ENCODE measurements at places on chromosomes 7 and 10.

DNA sequence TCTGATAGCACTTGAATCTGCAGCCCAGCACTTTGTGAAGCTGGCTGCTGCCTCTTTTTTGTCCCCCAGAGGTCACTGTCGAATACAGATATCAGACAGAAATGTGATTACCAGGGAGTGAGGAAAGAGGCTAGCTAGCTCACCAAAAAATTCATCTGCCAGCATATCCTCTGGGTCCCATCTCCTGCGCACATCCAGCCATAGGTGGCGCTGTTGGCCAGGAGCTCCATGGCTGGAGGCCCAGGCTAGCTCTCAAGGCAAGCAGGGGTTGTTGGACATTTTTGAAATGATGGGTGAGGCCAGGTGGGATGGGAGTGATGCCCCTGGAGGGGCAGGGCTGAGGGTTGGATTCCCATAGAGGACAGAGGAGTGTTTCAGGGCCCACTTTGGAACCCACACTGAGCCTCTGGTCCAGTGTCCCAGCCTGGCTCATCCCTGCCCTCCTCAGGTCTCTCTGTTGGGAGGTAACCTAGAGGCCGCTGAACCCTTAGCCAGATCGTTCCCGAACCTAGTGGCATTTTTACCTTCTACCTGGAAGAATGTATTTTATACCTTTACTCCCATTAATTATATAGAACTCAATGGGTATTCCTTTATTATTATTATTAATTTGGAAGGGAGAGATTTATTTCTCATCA, 14.8 kb downstream of the DPCD start:
- DNase-seq, result peak; percentile 81

- DNase-seq, result no peak
Measured at GRCh38 chr10:106255111-106255678, 909.3 kb downstream of the SORCS1 start.

DNA sequence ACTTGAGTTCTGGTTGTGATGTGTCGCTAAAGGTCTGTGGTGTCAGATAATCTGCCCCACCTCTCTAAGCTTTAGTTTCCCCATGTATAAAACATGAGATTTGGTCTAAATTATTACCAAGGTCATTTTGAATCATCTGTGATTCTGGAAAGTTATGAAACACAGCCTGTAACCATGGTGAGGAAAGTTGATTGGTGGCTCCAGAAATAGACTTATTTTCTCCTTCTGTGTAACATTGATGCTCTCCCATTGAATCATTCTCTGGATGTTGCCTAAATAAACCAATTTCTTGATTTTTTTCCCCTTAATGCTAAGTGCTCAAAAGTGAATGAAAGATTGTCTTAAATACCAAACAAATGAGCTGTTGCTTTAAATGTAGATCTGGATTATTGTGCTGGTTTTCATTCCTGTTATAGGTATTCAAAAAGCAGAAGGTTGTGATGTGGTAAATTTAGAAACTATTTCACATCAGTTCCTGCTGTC, 30.0 kb upstream of the PCGF5 start:
- peak; percentile 12 for DNase-seq

DNA sequence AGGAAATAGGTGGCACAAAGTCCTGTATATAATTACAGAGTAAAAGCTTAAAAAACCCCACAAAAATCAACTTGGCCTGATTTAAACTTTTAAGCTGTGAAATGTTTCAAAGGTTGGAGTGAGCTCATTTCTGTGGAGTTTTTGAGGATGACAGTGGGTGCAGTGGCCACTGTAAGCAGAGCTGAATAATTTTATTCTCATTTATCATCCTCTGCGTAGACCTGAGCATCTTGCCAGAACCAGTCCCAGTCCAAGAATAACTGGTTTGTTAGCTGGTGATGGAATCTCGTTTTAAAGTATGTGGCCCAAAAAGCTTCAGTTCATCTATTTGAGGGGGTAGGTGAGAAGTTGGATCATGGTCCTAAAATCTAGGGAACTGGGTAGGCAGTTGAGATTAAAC, 4.4 kb downstream of the BMPER start:
- no peak for DNase-seq

DNA sequence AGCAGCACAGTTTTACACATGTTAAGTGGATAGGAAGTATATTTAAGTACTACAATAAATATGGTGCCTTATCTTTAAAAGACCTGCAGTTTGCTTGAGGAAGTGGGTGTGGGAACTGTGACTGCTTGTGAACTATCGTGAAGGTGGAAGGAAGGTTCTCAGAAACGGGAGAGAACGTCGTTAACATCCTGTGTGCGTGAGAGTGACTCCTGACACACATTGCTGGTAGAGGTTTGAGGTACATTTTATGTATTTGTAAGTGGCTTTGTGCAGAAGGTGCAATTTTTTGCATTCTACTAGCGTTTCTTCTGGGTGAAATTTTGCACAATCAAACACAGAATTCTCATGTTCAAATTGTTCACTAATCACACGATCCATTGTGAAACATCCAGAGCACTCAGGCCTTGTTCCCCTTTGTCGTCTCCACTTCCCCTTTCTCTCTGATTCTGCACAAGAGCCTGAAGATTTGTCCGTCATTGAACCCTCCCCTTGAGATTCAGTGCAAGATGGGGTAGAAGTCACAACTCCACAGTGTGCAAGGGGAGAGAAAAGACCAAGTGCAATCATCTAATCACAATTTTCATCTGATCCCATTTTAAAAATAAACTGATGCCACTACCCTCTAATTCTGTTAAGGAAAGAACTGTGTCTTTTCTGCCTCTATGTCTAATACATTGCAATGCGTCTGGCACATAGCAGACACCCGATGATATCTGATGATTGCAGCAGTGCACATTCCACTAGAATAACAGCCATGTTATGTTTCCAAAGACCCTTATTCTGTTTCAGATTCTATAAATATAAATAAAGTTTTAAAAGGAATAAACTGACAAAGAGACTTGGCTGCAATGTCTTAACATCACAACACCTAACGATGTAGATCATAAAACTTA, 279.9 kb downstream of the NEBL start:
- DNase-seq, result no peak

GRCh38 chr10:72218726-72219125, 2.6 kb upstream of the ASCC1 start:
- no peak for DNase-seq

GRCh38 chr7:101529560-101529959, 99.5 kb downstream of the MYL10 start:
- DNase-seq, result no peak

GRCh38 chr7:101733713-101734475, 83.5 kb upstream of the CUX1 start:
- DNase-seq, result peak; percentile 53

- DNase-seq, result no peak
Measured at GRCh38 chr10:47244560-47245500, 55.2 kb upstream of the GDF10 start.

DNA sequence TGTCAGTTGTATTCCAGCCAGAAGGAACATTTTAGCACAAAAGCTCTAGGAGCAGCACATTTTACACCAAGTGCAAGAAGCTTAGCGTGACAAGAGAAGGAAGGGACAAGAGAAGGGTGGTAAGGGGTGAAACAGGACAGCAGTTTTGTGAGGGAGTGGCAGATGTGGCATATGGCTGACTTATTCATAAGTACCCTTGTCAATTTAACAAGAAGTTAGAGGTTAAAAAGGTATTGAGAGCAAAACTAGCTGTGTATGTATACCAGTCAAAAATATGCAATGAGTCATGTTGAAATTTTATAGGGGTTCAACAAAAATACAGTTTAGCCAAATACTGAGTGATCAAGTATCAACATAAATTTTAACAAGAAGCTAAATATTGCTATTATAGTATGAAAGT, 561.5 kb upstream of the POT1 start:
- no peak for DNase-seq

DNA sequence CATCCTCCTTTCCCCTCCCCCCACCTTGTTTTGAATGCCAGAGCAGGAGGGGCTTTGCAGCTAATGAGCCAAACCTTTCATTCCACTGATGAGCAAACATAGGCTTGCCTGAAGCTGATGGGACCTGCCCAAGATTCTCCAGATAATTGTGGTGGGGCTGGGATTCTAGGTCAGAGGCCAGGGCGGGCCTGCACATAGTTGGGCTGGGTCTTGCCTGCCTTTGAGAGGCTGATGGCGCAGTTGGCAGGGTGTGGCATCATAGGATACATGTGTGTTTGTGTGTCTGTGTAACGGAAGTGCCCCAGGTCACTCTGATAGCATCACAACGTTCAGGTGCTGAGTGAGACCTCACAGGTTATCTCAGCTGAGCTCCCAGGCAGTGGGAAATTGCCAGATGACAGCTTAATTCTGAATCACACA, 22.9 kb downstream of the BTBD16 start:
- no peak for DNase-seq

DNA sequence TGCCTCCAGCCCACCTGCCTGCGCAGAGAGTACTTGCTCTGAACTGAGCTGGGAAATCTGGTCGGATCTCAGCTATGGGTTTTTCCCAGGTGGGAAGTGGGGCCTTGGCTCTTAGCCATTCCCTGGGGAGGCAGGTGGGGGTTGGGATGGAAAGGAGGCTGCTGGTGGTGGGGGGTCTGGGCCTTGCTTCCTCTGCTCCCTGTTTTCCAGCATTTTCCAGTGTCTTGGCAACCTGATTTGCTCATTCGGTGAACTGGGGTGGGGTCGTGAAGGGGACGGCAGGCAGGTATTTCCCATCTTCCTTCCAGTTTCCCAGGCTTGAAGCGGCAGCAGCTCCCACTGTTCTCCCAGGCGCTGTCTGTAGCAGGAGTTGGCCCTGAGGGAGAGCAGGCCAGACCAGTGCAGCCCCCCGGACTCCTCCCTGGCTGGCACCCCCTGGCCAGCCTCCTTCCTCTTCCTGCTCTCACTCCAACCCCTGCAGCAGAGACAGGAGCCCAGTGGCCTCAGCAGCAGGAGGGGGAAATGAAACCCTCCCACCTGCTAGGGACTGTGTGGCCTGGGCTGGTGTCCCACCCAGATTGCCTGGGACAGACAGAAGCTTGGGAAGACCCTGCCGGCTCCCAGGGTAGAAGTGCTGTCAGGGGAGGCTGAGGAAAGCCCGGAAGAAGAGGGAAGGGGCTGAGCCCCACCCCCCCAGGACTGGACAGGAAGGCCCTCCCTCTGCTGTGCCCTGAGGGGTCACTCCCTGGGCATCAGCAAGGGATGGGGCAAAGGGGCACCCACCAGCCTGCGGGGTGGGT, 6.6 kb downstream of the TRIM8 start:
- DNase-seq, result no peak

- DNase-seq, result no peak
Measured at GRCh38 chr10:76869931-76870330, 767.7 kb downstream of the KCNMA1 start.

- no peak for DNase-seq
Measured at GRCh38 chr10:119466655-119467054, 75.9 kb downstream of the RGS10 start.

DNA sequence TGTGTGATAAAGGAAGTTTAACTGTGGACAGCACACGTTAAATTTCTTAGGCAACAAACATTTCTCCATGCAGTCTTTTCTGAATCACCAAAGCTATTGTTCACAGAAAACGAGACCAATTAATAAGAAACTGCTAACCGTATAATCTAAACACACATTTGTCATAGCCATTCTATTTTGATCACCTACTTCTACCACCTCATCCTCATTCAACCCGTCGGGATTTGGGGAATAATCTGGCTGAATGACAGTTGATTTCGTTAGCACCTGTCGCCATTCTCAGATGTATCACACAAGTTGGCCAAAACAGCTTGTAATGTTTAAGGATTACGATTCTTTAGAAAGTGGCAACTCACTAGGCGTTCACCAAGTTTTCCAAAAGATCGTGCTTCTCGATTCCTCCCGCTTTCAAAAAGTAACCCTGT, 1.2 kb downstream of the EZH2 start:
- DNase-seq, result peak; percentile 12

- no peak for DNase-seq
Measured at GRCh38 chr10:106506526-106507283, 657.8 kb downstream of the SORCS1 start.

DNA sequence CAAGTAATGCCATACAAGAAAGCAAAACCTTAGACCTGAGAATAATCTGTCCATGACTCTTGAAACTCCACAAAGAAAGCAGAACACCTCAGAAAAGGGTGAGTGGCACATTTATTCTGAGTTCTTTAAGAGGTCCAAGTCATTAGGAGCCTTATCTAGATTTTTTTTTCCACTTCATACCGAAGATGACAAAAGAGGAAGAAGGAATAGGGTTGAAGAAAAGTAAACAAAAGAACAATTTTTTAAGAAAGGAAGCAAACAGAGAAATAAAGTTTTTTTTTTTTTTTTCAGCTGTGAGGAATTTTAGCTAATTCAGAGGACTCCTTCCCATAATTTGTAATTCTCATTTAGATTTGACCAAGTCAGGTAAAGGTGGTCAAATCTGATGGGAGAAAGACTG, 13.1 kb upstream of the MTPN start:
- DNase-seq, result no peak

DNA sequence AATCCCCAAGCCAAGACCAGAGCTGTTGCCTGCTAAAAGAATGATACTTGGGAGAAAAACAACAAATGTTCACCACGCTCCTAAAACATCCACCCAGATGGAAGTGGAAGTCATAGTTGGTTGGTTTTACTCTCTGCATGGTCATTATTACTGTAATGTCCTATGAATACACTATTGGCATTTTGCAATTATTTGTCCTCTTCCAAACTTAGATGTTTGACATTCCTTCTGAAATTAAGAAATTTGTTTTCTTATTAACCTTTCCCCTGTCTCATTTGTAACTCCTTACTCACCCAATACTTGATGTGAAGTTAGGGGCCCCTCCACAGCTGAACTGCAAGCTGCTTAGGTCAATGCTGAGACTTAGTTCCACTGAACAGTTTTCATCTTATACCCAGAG, 383.3 kb downstream of the INHBA start:
- DNase-seq, result no peak

- DNase-seq, result no peak
Measured at GRCh38 chr7:159105066-159105780, 39.4 kb downstream of the VIPR2 start.

DNA sequence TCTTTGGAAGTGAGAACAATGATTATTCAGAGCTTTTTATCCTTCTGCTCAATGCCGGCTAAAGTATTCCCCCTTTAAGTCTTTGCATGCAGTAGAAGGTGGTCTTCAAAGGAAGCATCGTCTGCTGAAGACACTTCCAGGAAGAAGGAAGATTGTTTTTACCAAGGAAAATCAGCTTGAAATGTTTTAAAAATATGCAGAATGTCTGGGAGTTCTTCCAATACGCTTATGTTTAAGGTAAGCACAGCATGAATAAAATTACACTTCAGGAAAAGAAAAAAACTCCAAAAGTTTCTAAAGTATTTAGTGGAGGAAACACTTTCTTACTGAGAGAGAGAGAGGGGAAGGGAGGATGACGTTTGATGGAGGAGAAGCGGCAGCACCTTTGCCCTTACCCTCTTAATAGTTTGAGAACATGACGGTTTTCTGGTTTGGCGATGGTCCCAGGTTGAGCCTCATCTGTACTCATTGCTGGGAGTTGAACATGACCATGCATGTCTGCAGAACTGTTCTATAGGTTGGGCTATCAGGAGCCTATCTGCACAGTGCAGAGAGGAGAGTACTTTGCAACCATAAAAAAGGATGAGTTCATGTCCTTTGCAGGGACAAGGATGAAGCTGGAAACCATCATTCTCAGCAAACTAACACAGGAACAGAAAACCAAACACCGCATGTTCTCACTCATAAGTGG, 338.1 kb downstream of the ACTR3B start:
- DNase-seq, result no peak
